ENCODE measurements at places on chromosomes 6 and 20.
A peak's percentile ranks its signal among the peaks of the same experiment; 100 is the strongest.

- DNase-seq, result no peak
Observed at GRCh38 chr6:134034478-134034877, 17.9 kb downstream of the SLC2A12 start.

DNA sequence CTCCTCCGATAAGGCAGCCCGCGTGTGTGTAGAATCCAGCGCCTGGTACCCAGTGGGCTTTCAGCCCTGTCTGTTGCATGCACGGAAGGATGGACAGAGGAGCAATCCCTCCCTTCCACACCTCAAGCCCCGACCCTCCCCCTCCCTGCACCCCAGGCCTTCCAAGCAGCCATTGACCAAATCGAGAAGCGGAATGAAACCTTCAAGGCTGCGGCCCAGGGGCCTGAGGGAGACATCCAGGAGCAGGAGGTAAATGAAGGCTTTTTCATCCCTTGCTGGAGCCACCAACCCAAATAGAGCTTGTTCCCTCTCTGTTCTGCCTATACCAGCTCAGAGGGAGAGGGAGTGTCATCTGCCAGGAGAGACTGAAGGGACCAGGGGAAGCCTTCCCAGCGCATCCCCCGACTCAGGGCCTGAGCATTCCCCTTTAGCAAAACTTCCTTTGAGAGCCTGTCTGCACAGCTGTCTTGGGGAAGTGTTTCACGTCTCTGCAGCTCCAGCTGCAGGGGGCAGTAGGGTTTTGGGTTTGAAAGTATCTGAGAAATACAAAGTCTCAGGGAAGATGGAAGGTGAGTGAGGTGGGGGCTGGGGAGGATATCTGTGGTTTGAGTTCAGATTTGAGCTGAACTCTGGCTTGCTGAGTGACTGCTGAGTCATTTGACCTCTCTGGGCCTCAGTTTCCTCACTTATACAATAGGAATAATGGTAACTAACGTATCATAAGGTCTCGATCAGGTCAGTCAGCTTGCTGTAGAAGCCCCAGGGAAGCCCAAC, 16.1 kb downstream of the FGD2 start:
- DNase-seq, result peak; percentile 81

- DNase-seq, result no peak
Observed at GRCh38 chr6:80227545-80228105, 121.2 kb downstream of the BCKDHB start.

DNA sequence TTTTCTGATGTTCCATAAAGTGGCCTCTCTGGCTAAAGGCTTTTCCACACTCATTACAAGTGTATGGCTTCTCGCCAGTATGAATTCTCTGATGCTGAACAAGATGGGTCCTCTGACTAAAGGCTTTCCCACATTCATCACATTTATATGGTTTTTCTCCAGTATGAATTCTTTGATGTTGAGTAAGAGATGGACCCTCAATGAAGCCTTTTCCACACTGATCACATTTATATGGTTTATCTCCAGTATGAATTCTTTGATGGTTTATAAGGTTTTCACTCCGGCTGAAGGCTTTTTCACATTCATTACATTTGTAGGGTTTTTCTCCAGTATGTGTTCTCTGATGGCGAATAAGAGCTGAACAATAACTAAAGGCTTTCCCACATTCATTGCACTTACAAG, 20.4 kb downstream of the ZNF184 start:
- DNase-seq, result peak; percentile 39

DNA sequence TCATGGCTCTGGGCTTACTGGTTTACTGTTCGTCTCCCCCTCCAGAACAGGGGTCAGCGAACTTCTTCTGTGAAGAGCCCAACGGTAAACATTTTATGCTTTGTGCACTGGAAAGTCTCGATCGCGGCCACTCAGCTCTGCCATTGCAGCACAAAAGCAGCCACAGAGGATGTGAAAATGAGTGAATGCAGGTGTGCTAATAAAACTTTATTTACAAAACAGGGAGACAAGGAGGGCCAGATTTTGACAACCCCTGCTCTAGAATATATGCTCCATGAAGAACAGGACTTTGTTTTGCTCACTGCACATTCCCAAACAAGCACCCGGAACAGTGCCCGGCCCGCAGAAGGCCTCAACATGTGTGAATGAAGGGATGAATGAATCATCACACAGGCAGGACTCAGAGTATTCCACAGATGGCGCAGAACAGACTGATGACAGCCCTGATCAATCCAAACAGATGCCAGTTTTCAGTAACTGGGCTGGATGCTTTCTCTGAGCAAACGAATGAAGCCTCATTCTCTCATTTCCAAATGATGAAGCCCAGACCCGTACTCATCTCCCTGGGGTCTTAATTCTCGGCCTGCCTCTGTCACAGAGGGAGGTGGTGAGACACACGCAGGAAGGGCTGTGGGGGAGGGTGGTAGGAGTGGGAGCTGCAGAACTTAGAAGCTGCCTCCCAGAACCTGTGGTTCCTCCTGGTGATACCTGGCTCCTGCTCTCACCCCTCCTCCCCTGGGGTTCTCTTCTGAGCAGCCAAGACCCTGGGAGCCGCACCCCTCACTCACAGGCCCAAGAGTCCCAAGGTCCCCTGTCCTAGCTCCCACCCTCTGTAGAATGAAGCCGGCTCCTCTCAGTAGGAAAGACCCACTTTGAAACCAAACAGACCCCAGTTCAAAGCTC, 196.4 kb downstream of the PREX1 start:
- no peak for DNase-seq

All from hematopoietic multipotent progenitor cell treated with erythropoietin and hydrocortisone succinate and interleukin-3 and kit ligand, for 8 days (in vitro differentiated cells).